ENCODE measurements at places on chromosomes 5 and 9.

DNA sequence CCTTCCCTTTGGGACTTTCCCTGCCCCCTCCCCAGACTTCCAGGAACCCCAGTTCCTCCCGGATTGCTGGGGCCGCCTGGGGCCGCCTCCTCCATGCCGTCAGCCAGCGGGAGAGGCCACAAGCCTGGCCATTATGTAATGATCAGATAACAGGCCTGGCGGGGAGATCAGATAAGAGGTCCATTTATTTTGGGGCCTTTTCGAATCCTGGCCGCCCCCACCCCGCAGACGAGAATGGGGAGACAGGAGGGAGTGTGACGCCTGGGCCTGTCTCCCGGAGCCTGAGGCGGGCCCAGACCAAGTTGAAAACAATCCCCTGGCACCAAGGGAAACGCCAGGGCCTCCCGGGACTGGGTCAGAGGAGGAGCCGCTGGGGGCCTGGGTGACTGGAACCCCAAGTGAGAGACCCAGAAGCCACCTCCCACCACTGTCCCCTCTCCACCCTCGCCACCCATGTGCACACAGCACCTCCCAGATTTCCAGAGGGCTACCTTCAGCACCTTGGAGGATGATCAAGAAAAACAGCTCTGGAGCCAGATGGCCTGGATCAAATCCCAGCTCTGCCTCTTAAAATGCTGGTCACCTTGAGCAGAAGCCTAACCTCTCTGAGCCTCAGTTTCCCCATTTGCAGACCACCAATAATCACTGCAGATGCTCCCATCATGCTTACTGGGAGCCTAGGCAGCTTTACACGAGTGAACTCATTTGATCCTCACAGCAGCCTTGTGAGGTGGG, 7.8 kb downstream of the ENG start:
- no peak for DNase-seq

GRCh38 chr9:34716711-34717110, 6.8 kb upstream of the CCL21 start:
- no peak for DNase-seq

DNA sequence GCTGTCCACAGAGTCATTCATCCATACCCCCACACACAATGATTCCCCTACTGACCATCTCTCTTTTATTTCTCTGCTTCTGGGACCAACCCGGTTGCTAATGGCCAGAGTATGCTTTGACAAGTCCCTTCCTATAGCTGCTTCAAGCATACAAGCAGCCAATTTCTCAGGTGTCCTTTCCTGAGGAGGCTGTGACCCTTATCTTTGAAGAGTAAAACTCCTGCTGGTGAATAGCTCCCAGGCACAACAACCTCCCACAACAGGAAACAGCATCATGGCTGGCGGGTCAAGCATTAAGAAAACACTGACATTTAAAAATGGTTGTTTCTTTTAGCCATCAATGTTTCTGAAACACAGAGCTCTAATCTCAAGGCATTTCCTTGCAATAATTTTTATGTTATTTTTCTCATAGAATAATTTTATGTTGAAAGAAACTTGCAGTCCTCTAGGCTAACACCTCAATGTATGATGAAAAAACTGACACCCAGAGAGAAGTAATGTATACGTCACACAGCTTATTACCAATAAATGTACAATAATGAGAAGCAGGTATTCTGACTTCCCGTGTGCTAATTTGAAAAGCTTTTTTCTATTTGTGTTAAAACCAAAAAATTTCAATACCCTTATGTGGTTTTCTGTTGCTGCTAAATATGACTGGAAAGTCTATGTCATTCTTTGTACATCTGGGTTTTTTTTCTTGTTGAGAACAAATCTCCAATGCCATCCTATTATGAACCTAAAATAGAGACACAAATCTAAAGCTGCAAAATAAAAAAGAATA, 7.5 kb upstream of the PAM start:
- DNase-seq = no peak

DNA sequence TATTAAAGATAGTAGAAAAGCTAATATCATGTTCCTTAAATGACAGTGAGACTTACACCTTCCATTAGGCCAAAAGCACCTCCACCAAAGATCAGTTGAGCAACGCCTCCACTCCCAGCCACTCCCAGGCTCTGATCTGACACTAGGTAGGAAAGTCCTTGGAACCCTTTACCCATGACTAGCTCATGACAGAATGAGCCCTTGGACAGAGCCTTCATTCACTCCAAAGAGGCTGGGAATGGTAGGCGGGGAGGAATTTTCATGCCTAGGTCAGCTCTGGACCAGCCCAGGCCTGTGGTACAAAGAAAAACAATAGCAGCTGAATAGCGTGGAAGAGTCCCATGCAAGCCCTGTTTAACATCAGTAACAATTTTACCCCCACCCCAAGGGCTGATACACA, 493.7 kb downstream of the NR2F1-AS1 start:
- DNase-seq = no peak

GRCh38 chr5:96439477-96440184, 6.6 kb upstream of the PCSK1 start:
- no peak for DNase-seq

DNA sequence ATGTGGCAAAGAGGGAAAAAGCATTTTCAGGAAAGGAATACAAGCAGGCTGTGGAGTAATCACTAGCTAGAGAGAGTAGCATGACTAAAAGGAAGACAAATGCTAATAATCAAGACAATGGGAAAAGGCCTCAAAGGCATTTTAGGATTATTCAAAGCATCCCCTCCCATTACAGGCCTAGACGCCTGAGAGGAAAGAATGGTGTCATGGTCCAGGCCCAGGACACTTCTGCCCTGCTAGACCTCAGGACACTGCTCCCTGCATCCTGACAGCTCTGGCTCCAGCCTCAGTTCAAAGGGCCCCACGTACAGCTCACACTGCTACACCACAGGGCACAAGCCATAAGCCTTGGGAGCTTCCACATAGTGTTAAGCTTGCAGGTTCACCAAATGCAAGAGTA, 40.8 kb upstream of the SHISAL2B start:
- no peak for DNase-seq

GRCh38 chr5:66285343-66285922, 141.3 kb downstream of the SREK1 start:
- DNase-seq = no peak

DNA sequence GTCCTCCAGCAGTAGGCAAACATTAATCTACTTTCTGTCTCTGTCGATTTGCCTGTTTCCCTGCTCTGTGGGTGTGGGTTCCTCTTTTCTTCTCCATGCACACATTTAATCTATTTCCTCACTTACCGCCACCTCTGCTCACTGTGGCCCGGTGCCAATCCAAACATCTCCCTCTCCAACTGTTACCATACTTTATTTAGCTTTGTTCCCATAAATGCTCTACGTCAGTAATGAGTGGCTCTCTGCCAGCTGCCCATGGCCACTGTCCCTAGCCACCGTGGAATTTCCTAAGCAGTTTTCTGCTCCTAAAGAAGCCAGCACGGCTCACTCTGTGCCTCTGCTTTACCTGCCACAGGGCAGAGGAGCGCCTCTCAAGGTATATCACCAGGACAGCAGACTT, 19.5 kb upstream of the GOLPH3 start:
- DNase-seq = peak; percentile 63

DNA sequence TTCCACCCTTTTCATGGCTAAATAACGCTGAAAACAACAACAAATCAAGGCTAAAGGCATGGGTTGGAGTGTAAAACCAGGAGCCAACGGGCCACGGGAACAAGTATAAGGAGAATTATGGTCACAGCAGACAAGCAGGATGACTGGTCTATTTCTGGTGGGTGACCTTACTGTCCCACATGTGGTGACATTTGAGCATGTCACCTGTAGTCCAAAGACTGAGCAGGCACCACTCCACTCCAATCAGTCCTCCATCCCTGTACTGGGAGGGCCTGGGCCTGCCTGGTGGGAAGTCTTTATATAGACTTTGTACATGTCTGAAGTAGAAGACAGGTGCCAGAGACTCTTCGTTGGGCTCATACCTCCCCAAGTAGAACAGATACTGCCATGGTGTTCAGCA, 36.8 kb downstream of the C9orf153 start:
- DNase-seq = no peak

DNA sequence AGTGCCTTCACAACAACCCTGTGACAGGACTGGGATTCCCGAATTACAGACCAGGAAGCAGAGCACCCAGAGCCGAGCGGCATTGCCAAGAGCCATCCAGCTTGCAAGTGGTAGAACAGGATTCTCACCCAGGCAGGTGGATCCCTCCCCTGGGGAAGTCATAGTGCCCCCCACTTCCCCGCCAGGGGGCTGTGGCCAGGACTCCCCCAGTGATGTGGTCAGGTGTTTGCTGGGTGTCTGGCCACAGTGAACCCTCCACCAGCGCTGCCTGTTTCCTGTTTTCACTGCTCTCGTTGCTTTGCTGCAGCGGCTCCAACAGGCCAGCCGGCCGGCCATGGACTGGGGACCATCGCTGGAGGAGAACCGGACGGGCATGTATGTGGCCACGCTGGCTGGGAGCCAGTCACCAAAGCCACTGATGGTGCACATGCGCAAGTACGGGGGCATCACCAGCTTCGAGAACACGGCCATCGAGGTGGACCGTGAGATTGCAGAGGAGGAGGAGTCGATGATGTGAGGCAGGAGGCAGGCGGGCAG, 19.3 kb downstream of the SLC6A7 start:
- peak; percentile 22 for DNase-seq

DNA sequence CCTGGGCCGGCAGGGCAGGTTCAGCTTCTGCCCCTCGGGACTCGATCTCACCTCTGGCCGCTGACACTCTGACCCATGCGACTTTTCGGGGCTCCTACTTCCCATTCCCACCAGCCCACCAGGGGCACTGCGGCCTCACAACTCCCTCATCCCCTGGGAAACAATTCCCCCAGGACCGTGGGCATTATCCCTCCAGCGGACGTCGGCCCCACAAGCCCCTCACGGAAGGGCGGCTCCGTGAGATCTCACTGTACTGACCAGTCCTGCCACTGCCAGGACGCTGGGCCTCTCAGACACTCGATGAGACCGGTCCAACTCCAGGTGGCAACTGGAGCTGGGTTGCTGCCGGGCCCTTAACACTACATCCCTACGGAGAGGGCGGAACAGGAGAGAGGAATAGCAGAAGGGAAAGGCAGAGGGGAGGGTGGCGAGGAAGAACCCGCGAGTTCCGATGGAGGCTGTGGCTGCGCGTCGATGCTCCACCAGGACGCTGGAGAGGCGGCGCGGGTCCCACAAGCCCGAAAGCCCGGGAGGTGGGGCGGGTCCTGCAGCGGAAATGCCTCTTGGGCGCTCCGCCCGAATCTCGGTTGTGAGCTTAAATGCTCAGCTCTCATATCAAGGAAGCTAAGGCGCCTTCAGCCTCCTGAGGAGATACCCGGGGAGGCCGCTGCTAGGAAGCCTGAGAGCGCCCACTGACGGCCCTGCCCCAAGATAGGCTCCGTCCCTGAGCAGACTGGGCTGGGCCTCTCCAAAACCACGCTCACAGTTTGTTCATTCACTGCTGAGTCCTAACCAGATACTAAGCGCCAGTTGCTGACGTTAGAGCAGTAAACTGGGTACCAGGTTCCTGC, 36.3 kb downstream of the VCP start:
- peak; percentile 45 for DNase-seq

GRCh38 chr9:84924266-84924665, 254.7 kb downstream of the NTRK2 start:
- no peak for DNase-seq

GRCh38 chr5:151155775-151156506, 1.6 kb downstream of the ANXA6 start:
- peak; percentile 65 for DNase-seq

GRCh38 chr9:32589083-32589723, 16.2 kb upstream of the NDUFB6 start:
- DNase-seq = no peak

All from testis (tissue), 5 donors.